ENCODE measurements at places on chromosomes 1 and 21.

DNA sequence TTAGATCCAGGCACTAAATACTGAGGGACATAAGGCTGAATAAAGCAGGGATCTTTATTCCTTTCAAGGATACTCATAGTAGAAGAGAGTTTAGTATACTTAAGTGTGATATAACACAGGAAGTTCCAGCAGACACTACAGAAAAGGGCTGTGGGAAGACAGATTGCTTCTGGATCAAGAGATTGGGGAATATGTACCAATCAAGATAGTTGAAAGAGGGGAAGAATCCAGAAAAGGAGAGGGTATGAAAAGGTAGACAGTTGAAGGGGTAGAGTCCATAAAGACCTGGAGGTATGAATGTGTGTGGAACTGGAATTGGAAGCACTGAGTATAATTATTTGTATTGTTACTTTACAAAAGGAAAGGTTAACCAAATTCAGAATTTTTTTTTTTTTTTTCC, 2.4 kb downstream of the RPS6KC1 start:
- no peak for DNase-seq

GRCh38 chr1:156571261-156571852, 1.0 kb downstream of the IQGAP3 start:
- DNase-seq, result no peak

DNA sequence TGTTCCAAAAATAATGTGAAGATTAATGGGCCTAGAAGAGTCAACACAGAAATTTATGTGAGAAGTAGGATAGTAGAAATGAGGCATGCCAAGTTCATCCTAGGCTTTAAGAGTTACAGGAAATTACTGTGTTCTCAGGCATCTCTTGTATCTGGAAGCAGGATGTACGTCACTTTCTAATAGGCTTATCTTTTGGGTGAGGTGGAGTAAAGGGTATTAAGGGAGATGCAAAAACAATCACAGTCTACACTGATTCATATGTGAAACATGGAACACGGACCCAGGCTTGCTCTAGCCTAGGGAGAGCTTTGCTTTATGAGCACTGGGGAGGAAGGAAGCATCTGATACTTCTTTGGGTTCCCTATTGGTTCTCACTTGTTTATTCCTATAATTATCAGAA, 84.5 kb upstream of the RGS4 start:
- no peak for DNase-seq

DNA sequence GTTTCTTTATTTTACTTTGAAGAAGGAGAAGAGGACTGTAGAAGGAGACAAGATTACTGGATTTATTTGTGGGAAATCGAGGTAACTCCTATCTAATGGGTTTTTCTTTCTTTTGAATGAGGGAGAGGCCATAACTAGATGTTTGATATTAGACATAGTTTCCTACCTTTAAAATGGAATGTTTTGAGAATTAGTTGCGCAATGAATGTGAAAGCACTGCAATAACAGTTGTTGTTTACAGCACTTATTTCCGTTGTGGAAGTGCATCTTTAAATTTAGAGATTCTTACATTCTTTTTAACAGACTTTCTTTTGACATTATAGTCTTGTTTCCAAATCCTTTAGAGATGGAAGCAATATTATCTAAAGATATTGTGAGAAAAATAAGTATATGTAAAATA, 229.0 kb downstream of the SRGAP2C start:
- DNase-seq, result no peak

- DNase-seq, result no peak
Observed at GRCh38 chr21:19855522-19855921, 1142.7 kb upstream of the NCAM2 start.

GRCh38 chr1:53462193-53462592, 3.0 kb downstream of the DMRTB1 start:
- no peak for DNase-seq

DNA sequence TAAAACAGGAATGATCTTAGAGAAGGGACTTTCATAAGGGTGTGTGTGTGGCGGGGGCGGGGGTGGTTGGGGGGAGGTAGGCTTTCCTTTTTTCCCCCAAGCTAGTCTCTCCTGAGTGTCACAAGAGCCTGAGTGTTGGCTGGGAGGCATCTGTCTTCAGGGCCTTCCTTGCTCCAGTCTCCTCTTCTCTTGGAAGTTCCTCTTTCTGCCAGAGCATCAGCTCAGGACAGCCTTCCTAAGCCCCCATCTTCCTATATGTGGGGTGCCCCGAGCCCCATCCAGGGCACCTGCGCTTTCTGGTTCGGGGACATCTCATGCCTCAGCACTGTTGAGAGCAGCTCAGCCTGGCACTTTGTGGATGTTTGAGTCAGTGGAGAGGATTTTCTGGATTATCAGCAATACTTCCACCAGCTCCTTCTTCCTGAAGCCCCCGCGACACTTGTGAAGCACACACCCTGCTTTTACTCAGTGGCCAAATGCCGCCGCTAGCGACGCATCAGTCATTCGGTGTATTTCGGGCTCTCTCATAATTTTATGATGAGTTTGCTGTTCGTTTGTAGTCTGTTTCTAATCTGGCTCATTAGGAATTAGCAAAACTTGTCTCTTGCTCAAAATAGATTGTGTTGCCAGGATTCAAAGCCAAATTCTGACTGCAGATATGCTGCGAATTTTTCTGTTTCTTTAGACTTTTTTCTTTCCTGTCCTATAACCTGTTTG, 61.7 kb downstream of the GALNT2 start:
- no peak for DNase-seq

- no peak for DNase-seq
Observed at GRCh38 chr1:71083271-71083670, 2.4 kb upstream of the ZRANB2 start.

DNA sequence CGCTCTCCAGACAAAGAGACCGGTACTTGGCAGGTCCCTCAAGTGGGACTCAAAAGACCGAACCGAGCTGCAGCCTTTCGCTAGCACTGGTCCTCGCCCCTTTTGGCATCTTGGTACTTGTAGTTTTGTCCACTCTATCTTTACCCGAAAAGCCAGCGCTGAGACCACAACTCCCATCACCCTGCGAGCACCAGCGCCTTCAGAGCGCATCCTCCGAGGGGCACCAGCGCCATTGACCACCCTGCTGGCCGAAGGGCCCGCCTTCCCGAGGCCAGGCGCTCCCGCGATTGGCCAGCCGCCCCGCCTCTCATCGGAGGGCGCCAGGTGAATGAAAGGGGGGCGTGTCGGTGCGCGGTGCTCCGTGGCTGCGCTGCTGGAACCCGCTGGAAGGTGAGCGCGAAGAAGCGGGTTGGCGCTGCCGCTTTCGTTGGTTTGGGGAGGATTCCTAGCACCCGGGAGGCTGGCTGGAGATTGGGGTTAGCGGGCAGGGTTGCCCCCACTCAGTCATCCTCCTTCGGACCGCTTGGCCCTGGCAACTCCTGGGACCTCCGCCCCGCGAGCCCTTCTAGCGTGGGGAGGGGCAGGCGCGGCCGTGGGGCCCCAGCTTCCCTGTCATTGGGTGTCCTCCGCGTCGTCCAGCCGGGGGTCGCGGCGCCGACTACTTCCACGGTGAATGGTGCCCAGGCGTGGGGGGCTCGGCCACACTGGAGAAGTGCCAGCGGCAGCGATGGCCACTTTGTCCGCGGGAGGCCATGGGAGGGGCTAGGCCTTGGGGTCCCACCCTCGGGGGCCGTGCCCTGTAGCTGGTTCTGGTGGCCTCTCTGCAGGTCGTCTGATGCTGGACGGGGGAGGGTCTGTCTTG, at the start of gene ZBTB8B:
ZBTB8B (plus strand) TSS at position 357 of the 862 bp plus-strand sequence. CDS start 5,553 bp downstream, outside the sequence.
- DNase-seq, result no peak

- no peak for DNase-seq
Observed at GRCh38 chr1:229035054-229035747, 235.7 kb upstream of the RAB4A start.

DNA sequence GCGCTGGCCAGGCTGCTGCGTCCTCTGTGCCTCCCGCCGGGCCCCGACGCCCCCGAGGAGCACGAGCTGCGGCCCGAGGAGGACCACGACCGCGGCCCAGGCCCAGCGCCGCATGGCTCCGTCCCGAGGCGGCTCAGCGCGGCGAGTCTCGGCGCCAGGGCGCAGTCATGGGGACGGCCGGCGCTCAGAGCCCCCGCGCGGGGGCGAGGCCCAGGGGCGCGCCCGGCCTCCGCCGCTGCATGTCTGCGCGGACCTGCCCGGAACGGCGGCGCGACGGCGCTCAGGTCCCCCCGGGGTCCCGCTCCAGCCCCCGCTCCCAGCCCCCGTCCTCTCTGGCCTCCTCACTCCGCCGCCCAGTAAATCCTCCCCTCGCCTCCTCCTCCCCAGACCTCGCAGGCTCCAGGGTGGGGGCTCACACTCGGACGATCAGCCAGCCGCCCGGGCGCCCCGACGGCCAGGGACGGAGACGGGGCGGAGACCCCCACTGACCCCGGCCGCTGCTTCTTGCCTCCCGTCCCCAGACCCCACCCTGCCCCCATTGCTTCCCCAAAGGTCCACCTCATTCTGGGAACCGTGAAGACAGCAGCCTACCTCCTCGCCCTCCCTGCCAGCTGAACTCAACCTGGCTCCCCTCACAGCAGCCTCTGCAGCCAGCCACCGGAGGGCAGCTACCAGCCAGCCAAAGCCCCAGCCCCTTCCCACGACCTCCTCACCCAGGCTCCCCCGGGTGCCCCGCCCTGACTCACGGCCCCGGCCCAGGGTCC, at the start of gene C1QTNF12:
C1QTNF12 (minus strand) TSS at position 146 of the 764 bp plus-strand sequence; CDS start at position 114, 32 bp downstream.
- DNase-seq, result no peak

DNA sequence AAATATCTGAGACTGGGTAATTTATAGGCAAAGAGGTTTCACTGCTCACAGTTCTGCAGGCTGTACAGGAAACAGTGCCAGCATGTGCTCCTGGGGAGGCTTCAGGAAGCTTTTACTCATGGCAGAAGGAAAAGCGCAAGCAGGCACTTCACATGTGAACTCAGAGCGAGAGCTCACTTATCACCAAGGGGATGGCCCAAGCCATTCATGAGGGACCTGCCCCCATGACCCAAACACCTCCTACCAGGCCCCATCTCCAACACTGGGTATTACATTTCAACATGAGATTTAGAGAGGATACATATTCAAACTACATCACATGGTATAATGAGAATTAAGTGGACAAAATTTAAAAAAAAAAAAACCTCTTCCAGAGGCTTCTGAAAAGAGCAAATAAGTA, 13.7 kb downstream of the WASF2 start:
- DNase-seq, result no peak

GRCh38 chr21:36126208-36126565, 8.7 kb upstream of the CBR3 start:
- DNase-seq, result no peak

DNA sequence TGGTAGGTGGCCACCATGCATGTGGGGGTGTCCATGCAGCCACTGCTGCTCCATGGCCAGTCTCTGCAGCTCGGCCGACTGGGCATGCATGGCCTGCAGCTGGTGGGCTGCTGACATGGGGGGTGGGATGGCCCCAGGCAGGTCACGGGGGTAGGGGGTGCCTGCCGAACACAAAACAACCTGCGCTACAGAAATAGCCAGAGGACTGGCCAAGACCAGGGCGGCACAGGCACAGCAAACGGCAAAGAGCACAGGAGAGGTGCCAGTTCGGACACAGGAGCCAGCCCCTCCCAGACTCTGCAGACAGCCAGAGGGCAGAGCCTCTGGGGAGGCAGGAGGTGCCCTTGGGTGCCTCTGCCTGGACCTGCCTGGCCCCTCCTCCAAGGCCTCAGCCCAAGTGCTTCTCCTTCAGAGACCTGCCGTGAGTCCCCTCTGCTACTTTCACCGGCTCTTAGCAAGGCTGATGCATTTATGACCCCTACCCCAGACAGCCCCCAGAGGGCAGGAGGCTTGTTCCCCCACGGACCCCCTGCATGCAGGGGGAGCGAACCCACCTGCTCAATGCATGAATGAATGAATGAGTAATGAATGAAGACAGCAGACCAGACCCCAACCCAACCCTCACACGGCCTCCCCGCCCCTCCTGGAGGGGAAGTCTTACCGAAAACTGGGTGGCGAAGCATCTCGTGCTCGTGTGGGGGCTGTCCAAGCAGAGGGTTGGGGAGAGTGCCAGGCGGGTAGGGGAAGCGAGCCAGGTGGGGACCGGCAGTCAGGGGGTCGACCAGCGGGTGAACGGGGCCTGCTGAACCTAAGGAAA, 37.7 kb downstream of the SLC45A1 start:
- no peak for DNase-seq

DNA sequence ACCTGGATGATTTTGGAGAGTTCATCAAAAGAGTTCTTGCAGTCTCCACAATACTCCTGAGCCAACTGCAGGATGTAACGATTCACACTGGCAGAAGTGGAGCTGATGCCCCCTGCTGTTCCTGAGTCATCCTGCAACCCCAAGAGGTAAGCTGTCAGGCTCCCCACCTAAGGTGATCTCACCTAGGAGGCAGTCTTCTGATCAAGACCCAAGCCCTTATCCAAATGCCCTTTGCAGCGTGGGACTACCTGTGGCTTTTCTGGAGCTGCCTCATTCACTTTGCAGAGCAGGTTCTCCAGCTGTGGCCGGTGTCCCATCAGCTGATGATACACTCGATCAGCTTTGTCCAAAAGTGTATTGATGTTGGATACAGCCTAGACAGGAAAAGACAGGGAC, 96.4 kb downstream of the UBR4 start:
- DNase-seq, result no peak

DNA sequence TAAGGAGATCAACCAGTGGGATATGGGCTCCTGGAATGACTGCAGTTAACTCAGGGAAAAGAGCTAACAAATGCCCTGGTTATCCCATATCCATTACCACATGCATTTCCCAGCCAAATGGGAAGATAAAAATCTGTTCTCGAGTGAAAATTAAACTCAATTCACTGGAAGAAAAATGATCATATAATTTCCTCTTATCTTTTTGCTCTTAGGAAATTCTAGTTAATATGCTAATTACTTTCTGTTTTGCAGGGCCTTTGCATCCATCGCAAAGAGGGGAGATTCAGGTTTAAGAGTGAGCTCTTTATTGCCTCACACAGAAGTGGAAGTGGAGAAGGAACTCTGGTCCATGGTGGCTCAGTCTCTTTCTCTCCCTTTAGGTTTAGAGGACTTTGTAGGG, 3.9 kb upstream of the IL24 start:
- DNase-seq, result no peak

GRCh38 chr1:41802532-41803501, 115.9 kb downstream of the HIVEP3 start:
- DNase-seq, result no peak

GRCh38 chr1:12456979-12457378, 161.0 kb downstream of the DHRS3 start:
- DNase-seq, result no peak

DNA sequence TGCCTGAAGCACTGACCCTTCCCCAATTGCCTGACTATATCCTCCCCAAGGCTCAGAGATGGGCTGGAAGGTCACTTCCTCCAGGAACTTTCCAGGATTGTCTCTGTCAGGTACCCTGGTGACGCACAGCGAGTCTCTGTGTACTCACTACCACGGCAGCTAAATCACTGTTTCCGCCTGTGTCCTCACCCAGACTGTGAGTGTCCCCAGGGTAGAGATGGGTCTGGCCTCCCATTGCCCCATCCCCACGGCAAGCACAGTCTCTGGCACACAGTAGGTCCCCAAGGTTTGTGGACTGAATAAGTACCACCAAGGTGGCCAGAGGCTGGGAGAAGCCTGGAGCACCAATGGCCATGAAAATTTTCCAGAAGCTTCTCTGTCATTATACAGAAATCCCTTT, 93.8 kb upstream of the RUNX3 start:
- no peak for DNase-seq

All from stimulated activated CD8-positive, alpha-beta memory T cell treated with anti-CD3 and anti-CD28 coated beads, Interleukin-2, amount 100 ng/mL, for 1 hour (primary cell).